Fibroblast of lung (primary cell): ENCODE measurements at places on chromosomes 3 and 15. TPM values are rescaled to one million over a fixed set of nuclear protein-coding genes. Genes with fewer than 3 reads are reported as not detected.

The RASSF1 gene
- 24.1 and 32.4 TPM in 2 replicates for total RNA-seq

The MME gene
- total RNA-seq, result 152 and 451 TPM in 2 replicates

The TERC gene
- total RNA-seq, result 210 and 457 TPM in 2 replicates

The ISG20 gene
- 3.0 and 3.1 TPM in 2 replicates for total RNA-seq

The CGNL1 gene
- total RNA-seq, result 4.4 and 6.1 TPM in 2 replicates

The KCNMB2 gene
- total RNA-seq, result 0.17 and 0.26 TPM in 2 replicates

The MESP2 gene
- 0.77 and 0.99 TPM in 2 replicates for total RNA-seq

The ZNF80 gene
- not detected in 2 replicates for total RNA-seq

The TRAT1 gene
- total RNA-seq, result not detected in 2 replicates

The FBN1 gene
- total RNA-seq, result 260 and 446 TPM in 2 replicates

The AADACL2 gene
- under 0.01 TPM in 1 of 2 replicates, not detected in the other for total RNA-seq

The FBXW12 gene
- not detected in 2 replicates for total RNA-seq

The CLRN1 gene
- total RNA-seq, result not detected in 2 replicates

The POPDC2 gene
- 0.17 and 0.26 TPM in 2 replicates for total RNA-seq

The P2RY14 gene
- not detected in 2 replicates for total RNA-seq

The SLC24A5 gene
- total RNA-seq, result not detected in 2 replicates

The CCK gene
- 0.33 and 1.0 TPM in 2 replicates for total RNA-seq

The GABRR3 gene
- not detected in 2 replicates for total RNA-seq

The CHRNA7 gene
- 0.17 and 0.26 TPM in 2 replicates for total RNA-seq

The ANKRD63 gene
- total RNA-seq, result not detected in 2 replicates

The MNS1 gene
- total RNA-seq, result 1.8 and 2.1 TPM in 2 replicates

The EAF1 gene
- total RNA-seq, result 20.8 and 22.6 TPM in 2 replicates

The CLDN18 gene
- not detected in 2 replicates for total RNA-seq

The MAP6D1 gene
- 0.51 and 0.83 TPM in 2 replicates for total RNA-seq

The GNAT1 gene
- not detected in 2 replicates for total RNA-seq

The GOLGA8H gene
- total RNA-seq, result under 0.01 and 0.50 TPM in 2 replicates

The SERPINI2 gene
- total RNA-seq, result not detected in 2 replicates

The MESP1 gene
- 0.26 and 1.3 TPM in 2 replicates for total RNA-seq

The ECE2 gene
- total RNA-seq, result not detected in 2 replicates

The AHSG gene
- total RNA-seq, result not detected in 2 replicates

The TMEM62 gene
- total RNA-seq, result 11.8 and 20.8 TPM in 2 replicates

The ARGFX gene
- total RNA-seq, result not detected in 2 replicates

The CLDN16 gene
- total RNA-seq, result under 0.01 and 0.33 TPM in 2 replicates

The SIN3A gene
- 21.1 and 27.2 TPM in 2 replicates for total RNA-seq

The MUSTN1 gene
- total RNA-seq, result not detected in 2 replicates

The GOLGA6B gene
- not detected in 2 replicates for total RNA-seq
